ENCODE measurements at places on chromosomes 13 and 19.

DNA sequence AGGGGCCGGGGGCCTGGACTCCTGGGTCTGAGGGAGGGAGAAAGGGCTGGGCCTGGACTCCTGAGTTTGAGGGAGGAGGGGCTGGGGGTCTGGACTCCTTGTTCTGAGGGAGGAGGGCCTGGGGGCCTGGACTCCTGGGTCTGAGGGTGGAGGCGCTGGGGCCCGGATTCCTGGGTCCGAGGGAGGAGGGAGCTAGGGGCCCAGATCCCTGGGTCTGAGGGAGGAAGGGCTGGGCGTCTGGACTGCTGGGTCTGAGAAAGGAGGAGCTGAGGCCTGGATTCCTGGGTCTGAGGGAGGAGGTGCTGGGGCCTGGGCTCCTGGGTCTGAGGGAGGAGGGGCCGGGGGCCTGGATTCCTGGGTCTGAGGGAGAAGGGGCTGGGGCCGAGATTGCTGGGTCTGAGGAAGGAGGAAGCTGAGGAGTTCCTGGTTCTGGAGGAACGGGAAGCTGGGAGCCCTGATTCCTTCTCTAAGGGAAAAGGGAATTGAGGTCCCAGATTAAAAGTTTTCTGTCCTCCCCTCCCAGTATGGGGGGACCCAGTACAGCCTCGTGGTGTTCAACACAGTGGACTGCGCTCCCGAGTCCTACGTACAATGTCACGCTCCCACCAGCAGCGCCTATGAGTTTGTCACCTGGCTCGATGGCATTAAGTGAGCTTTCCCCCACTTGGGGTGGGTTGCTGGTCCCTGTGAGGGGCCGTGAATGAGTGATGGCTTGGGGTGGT is 721 bp downstream of the MED25 start:
- DNase-seq: no peak

DNA sequence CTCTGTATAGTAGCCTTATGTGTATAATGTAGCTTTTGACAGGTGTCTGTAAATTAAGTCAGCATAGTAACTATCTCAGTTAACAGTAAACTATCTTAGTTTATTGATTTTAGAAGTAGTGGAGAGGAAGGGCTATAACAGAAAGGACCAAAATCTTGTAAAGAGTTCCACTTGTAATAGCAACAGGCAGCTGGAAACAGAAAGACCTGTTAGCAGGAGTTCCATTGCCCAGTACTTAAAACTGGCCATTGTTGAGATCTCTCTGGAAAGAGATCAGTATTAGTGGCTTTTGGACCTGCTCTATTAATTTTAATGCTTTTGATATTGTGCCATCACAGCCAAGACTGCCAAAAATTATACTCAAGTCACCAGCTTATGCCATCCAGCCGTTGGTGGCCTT is 32.0 kb upstream of the GARRE1 start:
- DNase-seq: no peak

DNA sequence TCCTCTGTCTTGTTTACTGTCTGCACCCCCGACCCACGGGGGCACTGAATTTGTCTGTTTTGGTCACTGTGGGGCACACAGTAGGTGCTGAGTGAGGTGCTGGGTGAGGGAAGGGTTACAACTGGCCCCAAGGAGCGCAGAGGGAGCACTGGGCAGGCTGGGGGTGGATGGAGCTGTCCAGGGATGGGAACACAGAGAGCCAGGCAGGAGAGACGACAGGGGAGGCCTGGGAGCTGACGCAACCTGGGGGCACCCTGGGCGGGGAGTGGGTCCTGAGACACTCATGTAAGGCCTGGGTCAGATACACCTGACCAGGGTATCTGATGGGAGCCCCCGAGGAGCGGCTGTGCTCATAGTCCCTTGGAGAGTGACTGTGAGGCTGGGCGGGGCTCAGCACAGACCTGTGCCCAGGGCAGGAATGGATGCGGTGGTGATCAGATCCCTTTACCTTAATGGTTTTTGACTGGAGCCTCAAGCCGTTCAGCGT is 24.8 kb downstream of the ELAVL1 start:
- DNase-seq: no peak

DNA sequence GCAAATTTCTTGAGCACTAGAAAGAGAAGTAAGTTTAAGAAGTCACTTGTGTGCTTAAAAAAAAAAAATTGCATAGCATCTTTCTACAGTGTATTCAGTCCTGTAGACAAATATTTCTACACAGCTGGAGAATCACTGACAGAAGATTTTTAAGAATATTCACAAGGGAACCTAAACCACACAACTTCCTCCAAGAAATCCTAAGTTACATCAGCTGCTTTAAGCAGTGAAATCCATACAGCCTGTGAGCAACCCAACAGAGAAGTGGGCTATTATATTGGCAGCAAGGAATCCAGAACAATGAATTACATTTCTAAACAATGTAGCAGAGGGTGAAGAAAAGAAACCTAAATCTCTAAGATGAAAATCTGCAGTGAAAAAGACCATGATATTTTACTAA is 1.5 kb downstream of the DOCK9 start:
- DNase-seq: peak; percentile 25

DNA sequence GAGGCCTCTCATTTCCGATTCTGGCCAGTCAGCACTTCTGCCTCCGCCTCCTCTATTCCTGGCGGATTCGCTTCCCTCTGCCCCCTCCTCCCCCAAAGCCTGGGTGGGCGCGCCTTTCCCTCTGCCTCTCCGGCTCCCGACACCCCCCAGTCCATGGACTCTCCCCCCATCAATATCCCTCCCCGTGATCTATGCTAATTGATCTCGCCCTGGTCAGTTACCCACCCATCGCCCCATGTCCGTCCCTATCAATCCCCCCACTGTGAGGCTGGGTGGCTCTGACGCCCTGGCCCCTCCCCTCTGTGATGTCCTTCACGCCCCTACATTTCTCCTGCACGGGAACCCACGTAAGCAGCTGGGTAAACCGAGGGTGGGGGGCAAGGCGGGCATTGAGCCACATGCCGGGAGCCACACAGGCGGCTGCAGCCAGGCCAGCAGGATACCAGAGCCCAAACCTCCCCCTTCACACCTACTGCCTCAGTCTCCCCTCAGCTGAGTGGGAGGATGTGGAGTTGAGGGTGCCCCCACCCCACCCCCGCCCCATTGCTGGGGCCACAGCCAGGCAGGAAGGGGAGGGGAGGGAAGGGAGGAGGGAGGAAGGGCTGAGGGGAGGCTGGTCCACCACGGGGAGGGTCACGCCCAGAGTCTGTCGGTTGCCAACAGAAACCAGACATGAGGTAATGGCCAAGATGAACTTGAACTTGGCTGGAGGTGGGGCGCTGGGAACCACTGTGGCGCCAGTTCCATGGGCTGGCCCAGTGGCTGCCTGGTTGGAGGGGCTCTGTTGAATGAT is 21.0 kb downstream of the SMIM24 start:
- no peak for DNase-seq

DNA sequence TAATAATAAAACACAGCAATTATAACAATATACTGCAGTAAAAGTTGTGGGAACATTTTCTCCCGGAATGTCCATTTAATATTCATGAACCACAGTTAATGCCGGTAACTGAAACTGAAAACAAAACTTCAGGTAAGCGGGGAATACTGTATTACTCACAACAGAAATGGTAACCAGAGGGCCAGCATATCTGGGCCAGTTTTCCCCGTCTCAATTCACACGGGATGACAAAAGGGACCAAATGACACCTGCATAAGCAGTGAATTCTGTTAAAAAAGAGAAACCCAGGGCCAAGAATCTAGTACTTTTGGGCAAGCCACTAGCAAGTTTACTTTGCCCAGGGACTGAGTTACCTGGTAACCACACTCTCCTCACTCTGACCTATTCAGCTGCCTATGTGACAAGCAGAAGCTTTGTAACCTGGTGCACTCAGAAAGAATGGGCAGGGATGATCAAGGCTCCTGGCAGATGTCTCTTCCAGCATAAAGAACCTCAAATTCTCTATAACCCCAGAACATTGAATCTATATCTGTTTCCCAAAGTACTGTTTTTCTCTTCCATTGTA is 1171.2 kb downstream of the DIAPH3 start:
- no peak for DNase-seq

- DNase-seq: peak; percentile 85
These were observed 15.6 kb upstream of the DCUN1D2 start for GRCh38 chr13:113506025-113506685.

GRCh38 chr13:33634546-33634982 is 183.4 kb upstream of the RFC3 start:
- no peak for DNase-seq

DNA sequence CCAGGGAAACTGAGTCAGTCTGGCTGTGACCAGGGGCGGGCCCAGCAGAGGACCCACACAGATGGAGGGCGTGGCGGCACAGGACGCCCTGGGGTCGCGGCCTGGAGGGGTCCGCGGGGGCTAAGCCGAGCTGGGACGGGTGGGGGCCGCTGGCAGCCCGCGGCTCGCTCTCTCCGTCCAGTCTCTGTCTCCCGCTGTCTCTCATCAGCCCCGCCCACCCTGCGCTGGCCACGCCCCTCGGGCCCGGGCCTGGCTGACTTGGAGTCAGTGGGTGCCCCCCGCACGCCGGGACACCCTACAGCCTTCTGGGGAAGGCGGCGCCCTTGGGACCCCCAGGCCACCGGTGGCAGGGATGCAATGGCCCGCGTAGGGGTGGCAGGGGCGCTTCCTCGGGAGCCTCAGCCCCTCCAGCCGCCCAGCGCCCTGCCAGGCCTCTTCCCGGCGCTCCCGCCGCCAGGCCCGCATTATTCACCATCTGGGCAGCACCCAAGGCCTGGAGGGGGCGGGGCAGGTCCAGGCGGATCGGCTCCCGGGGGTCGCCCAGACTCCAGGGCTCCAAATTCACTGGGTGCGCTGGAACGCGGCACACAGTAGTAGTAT is at the start of gene TBXA2R:
Gene TBXA2R (minus strand): TSS at position 186 of the 600 bp plus-strand sequence. CDS start 6,241 bp downstream, outside the sequence.
- DNase-seq: no peak

DNA sequence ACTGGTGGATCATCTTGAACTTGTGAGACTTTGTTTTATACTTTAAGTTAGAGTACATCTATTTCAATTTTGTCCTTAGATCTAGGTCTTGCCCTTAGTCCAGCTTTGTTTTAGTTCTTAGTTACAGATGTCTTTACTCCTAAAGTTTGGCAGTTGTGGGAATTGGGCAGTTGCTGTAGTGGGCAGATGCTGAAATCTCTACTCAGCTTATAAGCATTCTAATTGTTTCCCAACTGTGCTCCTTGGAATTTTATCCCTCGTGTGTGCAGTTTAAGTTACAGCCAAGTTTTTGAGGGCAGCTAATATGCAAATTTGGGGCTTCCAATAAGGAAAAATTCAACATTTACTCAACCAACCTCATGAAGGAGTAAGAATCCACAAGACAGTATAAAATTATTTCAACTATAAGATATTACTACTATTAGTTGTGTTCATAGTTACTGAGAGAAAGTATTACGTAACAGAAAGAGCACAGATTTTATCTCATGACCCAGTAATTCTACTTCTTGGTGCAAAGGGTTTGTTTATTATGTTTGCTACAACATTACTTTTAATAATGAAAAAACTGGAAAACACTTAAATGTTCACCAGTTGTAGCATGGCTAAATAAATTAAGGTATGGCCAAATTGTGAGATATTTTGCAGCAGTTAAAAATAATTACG is 32.9 kb downstream of the CCDC122 start:
- no peak for DNase-seq

DNA sequence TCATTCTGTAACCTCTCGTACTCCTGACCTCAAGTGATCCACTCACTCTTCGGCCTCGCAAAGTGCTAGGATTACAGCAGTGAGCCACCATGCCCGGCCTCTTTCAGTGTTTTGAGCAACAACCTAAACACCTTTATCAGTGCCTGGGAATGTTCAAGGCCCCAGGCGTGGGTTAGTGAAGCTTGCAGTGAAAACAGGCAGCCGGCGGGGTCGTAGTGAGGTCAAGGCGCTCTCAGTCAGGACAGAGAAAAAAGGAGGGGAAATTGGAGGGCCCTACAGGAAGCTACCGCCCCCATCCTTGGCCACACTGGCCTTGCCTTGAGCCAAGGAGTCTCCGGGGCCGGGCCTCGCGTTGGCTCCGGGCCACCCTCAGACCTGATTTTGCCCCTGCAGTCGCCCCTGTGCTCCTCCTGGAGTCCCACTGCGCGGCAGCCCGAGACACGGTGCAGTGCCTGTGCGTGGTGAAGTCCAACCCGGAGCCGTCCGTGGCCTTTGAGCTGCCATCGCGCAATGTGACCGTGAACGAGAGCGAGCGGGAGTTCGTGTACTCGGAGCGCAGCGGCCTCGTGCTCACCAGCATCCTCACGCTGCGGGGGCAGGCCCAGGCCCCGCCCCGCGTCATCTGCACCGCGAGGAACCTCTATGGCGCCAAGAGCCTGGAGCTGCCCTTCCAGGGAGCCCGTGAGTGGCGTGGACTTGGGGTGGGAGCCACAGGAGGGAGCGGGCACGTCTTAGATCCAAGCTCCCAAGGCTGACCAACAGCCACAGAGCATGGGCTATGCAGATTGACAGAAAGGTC is 17.7 kb downstream of the MAG start:
- DNase-seq: no peak

DNA sequence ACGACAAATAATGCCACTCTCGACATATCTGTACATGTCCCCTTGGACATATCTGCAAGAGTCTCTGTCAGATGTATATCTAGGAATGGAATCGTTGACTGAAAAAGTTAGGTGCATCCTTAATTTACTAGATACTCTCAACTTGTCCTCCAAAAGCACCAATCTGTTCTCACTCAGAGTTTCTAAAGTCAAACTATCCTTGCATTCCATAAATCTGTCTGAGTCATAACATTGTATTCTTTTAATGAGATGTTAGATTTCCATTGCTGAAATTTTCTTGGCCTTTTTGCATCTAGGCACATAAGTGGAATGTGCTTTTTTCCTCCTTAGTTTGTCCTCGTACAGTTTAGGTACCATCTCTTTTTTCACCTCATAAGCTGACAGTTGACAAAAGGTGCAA is 139.8 kb downstream of the PTPRS start:
- DNase-seq: no peak

DNA sequence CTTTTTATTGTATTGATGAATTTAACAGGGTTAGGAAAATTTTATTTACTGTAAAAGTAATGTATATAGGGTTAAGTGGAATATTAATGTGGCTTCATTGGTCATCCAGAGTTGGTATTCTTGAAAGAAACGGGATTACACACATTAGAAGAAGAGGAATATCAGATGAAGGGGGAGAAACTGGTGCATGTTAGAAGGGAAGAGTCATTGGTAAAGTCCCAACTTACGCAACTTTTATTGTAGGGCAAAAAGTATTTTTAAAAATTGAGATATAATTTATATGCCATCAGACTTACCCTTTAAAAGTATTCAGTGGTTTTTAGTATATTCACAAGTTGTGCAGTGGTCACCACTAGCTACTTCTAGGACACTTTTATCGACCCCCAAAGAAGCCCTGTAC is 47.3 kb downstream of the DNAJC3 start:
- no peak for DNase-seq

DNA sequence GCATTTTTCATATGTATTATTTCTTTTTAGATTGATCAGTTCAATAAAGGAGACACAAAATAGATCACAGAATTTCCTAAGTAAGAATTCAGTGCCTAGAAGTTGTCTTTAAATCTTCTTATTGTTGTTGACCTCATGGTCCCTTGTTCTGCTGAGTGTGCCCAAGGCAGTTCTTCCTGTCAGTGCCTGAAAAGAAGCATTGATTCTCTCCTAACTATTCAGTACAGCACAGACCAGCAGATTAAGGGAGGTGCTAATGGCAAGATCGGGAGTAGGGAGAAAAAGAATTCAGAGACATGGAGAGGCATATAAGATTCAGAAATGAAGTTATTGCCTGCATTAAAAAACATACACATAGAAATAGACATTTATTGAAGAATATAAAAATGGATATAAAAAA is 180.5 kb upstream of the PCDH9 start:
- DNase-seq: no peak

- no peak for DNase-seq
These were observed 48.7 kb downstream of the CCNE1 start for GRCh38 chr19:29860492-29860891.

- DNase-seq: no peak
These were observed 1034.8 kb downstream of the PCDH17 start for GRCh38 chr13:58666331-58666730.
